ENCODE measurements at places on chromosomes 16 and 17.
A peak's percentile ranks its signal among the peaks of the same experiment; 100 is the strongest.

DNA sequence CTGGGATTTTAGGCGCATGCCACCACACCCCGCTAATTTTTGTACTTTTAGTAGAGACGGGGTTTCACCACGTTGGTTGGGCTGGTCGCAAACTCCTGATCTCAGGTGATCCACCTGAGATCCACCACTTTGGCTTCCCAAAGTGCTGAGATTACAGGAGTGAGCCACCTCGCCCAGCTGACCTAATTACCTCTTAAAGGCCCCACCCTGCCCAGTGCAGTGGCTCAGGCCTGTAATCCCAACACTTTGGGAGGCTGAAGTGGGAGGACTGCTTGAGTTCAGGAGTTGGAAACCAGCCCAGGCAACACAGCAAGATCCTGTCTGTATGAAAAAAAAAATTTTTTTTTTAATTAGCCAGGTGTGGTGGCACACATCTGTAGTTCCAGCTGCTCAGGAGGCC lies 2.9 kb upstream of the COASY start:
- no peak for DNase-seq

DNA sequence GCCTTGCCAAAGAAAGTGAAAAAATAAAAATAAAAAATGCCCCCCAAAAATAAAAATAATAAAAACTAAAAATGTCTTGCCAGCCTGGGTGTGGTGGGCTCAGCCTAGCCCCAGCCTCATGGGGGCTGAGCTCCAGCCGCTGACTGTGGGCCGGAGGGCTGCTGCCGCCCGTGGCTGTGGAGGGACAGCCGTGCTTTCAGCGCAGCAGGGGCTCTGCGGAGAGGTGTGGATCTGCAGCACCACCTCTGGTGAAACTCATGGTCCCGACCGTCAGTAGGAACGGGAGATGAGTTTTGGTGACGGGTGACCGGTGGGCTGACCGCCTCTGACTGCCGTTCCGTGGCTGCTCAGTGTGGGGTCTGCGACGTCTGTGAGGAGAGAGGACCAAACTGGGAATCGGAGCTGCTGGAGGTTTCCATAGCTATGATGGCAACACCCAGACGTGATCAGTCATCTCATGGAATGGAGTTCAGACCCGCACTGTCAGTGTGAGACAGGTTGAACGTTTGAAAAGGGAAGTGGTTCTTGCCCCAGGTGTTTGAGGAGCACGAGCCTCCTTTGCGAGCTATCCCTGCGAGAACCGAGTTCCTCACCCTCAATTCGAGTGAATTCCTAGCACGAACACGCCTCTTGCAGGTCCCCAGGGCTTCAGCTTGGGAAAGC lies 12.0 kb upstream of the RPL13 start:
- no peak for DNase-seq

DNA sequence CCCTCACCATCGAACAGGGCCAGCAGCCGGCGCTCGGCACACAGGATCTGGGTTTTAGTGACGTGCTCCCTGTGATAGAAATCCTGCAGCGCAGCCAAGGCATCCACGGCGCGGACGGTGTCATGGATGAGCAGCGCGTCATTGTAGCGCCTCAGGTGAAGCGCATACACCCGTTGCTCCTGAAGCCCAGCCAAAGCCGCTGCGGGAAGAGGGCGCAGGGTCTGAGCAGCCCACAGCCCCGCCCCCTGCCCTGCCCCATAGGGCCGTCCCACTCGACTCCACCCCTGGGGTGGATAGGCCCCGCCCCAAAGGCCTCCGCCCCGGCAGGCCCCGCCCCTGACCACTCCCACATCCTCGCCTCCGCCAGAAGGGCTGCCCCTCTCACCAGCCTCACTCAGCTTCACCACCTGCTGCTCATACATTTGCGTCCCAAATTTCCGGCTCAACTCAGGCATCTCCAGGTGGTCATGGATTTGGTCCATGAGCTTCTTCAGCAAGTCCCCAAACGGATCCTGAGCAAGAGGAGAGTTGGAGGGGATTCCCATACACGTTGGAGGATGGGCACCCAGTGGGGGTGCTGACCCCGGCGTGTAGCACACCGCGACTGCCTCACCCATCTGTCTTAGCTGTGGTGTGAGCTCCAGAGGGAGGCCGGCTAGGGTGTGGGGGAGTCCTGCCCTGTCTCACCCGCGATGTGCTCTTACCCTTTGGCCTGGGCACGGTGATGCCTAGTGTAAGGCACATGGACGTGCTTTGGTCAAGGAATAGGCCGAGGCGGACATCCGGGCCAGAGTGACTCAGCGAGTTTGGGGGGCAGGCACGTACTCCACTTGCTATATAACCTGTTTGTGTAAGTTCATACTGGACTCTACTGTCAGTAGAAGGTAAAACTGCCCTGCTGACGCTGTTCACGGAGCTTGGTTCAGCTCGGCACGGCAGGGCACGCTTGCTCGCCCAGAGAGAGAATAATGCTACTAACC lies 4.6 kb downstream of the DHX58 start:
- peak; percentile 85 for DNase-seq

DNA sequence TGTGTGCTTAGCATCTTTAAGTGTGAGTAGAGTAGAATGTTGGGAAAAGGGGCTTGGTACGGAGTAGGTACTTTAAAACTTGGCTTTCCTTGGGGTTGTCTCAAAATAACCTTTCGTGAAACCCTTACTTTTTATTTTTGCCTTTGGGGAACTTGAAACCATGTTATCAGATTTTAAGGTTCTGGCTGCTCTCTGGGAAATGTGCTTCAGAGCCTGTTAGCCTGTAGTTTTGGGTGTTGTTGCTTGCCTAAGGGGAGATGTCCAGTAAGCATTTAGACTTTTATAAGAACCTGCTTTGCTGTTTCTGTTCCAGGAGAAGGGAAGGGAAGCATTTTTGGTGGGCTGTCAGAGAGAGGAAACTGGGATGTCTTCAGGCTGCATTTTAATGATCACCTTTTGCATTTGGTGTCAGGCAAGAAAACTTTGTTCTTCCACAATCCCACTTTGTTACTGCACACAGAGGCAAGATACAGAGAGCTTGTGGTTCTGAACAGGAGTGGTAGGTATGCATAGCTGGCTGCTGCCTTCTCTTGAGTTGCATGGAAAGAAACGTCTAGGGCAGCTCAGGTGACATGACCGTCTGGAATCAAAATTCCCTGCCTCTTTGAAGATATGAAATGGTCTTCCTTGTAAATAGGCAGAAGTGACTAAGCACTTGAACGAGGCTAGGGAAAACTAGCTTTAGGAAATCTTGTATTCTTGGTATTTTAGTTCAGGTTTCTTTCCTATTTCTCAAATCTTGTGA lies 1.7 kb downstream of the RABEP1 start:
- no peak for DNase-seq

- no peak for DNase-seq
Observed at GRCh38 chr16:75309899-75310430, 58.5 kb upstream of the BCAR1 start.

GRCh38 chr16:89072548-89073130 lies 21.0 kb upstream of the ACSF3 start:
- no peak for DNase-seq
